Posterior vena cava (tissue), 2 donors: ENCODE measurements at places on chromosomes 3 and 15. TPM values are rescaled to one million over a fixed set of nuclear protein-coding genes. Genes with fewer than 3 reads are reported as not detected.

TFDP2 gene
- 33.2 TPM for total RNA-seq

LMCD1 gene
- 221 TPM for total RNA-seq

RAF1 gene
- 85.4 TPM for total RNA-seq

NRROS gene
- 10.6 TPM for total RNA-seq

LRRC3B gene
- not detected for total RNA-seq

INAFM2 gene
- 25.3 TPM for total RNA-seq

MUSTN1 gene
- total RNA-seq = 78.5 TPM

P2RY13 gene
- 1.4 TPM for total RNA-seq

DNA sequence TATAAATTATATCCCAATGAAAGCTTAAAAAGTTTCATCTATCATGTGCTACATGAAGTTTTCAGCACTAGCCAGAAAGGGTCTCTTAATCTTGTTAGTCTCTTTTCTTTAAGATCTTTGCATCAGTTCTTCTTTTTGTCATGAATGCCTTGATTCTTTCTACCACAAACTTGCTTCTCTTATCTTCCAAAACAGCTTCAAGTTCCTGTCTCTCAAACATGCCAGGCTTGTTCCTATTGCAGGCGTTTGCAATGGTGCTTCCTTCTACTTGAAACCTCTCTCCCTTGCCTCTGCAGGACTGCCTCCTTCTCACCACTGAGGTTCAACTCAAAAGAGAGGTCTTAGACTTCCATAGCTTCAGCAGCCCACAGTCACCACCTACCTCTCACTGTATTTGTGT is 104.3 kb upstream of the FRMD4B start:
- DNase-seq = no peak

DNA sequence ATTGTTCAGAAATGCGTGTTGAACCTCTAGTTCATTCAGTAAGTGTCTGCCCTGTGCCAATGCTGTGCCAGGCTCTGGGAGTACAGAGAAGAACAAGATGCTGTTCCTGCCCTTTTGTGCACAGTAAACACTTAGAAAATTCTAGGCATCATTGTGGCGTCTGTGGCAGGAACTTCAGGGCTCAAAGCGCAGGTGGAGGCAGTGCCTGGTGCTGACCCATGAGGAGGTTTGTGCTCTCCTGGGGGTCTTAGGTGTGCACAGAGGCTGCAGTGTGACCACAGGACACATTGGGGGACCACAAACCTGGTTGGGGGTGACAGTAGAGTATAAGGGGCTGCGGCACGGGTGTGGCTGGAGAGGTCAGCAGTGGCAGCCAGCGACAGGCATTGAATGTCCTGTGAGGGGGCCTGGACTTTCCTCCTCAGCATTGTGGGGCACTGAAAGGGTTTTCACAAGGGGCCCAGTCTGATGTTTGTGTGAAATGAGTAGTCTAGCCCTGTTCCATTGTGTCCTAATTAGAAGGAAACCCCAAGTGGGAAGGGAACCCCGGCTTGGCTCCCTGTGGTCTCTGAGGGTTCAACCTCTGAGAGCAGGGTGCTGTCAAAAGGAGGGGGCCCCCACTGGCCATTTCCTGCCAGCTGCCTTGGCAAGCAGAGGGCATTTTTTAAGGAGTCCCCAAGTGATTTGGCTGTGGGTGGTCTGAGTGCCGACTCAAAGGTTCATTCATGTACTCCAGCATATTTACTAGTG is 20.9 kb downstream of the MRAS start:
- DNase-seq = peak; percentile 67

DNA sequence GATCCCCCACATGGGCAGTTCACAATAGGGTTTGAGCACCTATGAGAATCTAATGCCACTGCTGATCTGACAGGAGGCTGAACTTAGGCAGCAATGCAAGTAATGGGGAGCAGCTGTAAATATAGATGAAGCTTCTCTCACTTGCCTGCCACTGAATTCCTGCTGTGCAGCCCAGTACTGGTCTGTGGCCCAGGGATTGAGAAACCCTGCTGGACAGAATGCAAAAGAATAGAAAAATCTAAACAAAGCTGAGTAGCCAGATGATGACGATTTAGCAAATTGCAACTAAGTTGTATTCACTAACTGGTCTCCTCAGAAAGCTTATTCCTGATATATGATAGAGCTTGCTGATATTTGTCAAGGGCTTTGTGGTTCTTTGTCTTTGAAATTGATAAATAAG is 34.3 kb upstream of the APH1B start:
- peak; percentile 82 for DNase-seq

GRCh38 chr3:30343861-30344260 is 262.5 kb upstream of the TGFBR2 start:
- DNase-seq = no peak

GRCh38 chr15:62788224-62788623 is 254.3 kb upstream of the TPM1 start:
- DNase-seq = no peak

DNA sequence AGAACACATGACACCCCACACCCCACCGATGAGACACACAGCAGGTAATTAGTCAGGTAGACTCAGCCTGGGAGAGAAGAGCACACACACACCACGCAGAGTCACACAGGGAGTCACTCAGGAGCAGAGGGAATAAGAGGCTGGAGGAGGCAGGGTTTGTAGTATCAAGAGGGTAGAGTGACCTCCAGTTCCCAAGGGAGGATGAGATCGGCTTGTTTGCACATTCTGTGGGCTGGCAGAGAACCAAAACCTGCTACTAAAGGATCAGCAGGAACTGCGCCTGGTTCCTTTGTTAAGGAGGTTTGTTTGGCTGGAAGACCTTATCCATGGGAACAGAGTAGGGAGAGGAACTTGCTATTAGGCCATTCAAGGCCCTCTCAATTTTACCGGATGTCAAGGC is 281.4 kb upstream of the SLCO3A1 start:
- no peak for DNase-seq

- no peak for DNase-seq
Measured at GRCh38 chr3:165553371-165553770, 283.9 kb downstream of the BCHE start.

GRCh38 chr3:71142441-71143161 is 440.9 kb downstream of the FOXP1 start:
- no peak for DNase-seq

GRCh38 chr3:152738656-152739055 is 96.3 kb upstream of the P2RY1 start:
- no peak for DNase-seq

GRCh38 chr3:166064476-166064875 is 227.3 kb upstream of the BCHE start:
- no peak for DNase-seq

GRCh38 chr15:93052090-93052879 is 36.7 kb downstream of the RGMA start:
- no peak for DNase-seq
